Hair follicular keratinocyte (primary cell): ENCODE measurements at places on chromosomes 5 and 9. TPM values are rescaled to one million over a fixed set of nuclear protein-coding genes. Genes with fewer than 3 reads are reported as not detected.

The PCDHA2 gene
- total RNA-seq: not detected in 2 replicates

The ADAMTS2 gene
- total RNA-seq: 0.23 and 0.68 TPM in 2 replicates

The VCAN gene
- 15.8 and 16.6 TPM in 2 replicates for total RNA-seq

The CENPH gene
- 25.0 and 35.6 TPM in 2 replicates for total RNA-seq

The KLF9 gene
- total RNA-seq: 5.5 and 11.5 TPM in 2 replicates

The CRB2 gene
- not detected in 2 replicates for total RNA-seq

The ADAMTSL2 gene
- total RNA-seq: not detected in 2 replicates

The ACTBL2 gene
- 0.04 TPM in 1 of 2 replicates, not detected in the other for total RNA-seq

The SLC4A9 gene
- not detected in 2 replicates for total RNA-seq

The GFRA3 gene
- total RNA-seq: not detected in 2 replicates

The RNF183 gene
- not detected in 2 replicates for total RNA-seq

The PCDHA13 gene
- not detected in 2 replicates for total RNA-seq
